ENCODE measurements at places on chromosomes 1 and 21.

GRCh38 chr1:159981351-159982055 is 27.5 kb upstream of the SLAMF9 start:
- no peak for DNase-seq

- DNase-seq = peak; percentile 66
Observed at GRCh38 chr1:159826441-159827101, at the start of gene SLAMF8. Gene SLAMF8, plus strand, starts transcription at chr1:159826873. Its CDS starts 26 bp downstream, at chr1:159826899.

- no peak for DNase-seq
Observed at GRCh38 chr1:30046751-30047150, 676.6 kb downstream of the MATN1 start.

DNA sequence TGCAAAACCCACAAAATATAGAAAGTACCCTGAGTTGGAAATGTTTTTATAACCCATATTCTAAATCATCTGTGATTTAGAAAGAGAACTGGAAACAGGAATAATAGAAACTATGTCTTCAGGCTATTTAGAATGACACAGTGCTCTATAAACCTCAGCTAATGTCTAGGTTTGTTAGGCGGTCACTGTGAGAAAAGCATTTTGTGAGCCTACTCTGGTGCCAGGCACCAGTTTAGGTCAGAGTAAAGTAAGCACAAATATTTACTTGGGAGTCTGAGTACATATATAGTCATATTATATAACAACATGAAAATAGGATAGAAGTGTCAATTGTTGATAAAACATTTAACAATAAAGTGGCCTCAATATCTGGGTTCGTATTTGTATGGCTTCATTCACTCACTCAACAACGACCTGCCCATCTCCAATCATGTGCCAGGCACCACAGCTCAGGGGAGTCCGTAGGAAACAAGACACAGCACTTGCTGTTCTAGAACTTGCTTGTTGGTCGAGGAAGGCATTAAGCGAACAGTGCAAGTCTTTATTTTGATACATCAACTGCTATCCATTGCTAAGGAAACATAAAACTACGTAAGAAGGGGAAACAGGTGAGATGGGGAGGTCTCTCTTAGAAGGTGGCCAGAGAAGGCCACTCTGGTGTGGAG is 37.2 kb downstream of the GNB1 start:
- DNase-seq = no peak

DNA sequence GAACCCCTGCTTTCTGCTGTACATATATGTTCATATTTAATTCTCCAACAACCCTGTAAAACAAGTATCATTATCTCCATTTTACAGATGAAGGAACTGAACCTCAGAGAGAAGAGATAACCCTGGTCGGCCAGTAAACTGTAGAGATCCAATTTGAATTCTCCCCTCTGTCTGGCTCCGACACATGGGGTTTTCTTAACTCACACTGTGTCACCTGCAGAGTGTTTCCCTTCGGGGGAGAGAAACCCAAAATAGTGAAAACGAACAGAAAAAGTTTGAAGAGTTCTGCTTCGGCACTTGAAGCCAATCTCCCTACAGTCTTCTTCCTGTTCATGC is 17.4 kb upstream of the BCAR3 start:
- DNase-seq = no peak

GRCh38 chr21:43892334-43892733 is 27.3 kb downstream of the AGPAT3 start:
- DNase-seq = no peak

DNA sequence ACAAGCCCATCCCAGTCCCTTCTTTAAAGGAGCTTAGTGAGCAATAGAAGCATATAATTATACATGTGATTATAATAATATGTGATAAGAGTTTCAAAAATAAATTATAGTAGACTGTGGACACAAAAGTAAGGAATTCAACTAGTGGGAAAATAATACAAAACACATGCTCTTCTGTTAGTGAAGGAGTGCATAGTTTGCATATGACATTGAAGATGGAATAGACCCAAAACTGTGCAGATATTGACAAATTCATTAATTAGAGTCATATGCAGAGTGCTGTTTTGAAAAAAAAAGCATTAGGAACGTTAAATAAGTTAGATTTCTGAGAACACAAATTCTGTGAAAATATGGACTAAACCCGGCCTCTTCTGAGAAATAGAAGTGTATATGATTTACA is 278.8 kb downstream of the ASTN1 start:
- no peak for DNase-seq

DNA sequence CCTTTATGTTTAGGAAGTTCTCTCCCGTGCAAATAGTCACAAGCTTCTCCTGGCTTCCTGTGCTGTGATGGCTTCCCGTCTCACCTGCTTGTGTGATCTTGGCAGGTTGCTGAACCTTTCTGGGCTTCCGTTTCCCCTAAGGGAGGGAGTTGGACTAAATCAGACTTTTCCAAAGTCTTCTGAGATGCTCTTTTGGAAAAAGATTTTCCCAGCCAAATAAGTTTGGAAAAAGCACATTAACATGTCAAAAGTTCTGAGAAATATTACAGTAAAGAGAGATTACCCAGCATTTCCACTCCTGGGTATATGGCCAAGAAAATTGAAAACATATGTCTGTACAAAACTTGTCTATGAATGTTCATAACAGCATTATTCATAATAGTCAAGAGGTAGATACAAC is 36.0 kb upstream of the TENT5C start:
- no peak for DNase-seq

GRCh38 chr1:208206092-208206698 is 38.0 kb downstream of the PLXNA2 start:
- DNase-seq = no peak

DNA sequence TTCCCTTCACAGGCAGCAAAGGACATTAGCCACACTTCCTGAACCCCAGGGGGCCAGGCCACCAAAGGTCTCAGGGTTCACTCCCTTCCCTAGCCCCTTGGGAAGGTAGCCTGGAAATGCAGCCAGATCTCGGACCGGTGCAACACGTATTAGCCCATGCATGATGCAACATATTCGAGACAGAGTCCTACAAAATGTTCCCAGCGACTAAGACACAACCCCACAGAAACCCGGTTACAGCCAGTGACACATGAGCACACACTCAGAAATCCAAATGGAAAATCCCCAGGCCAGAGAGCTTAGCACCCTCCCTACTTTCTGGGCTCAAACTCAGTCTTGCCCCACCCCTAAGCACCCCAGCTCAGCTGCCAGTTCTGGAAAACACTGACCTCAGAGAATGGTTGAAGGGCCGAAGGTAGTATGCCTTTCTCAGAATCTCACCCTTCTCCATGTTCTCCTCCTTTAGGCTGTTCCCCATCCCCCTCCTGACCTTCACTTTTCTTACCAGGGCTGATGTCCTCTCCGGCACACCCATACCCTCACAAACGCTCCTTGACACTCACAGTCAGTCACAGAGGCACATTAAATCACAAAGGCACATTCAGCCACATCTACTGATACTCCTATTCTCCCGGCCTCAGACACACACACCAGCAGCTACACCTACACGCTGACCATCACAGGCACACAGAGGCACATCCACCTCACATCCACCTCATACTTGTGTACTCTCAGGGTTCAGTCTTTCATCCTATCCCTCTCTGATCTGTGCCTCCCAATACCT is at the start of gene TSPAN1:
Gene TSPAN1 (plus strand): TSS at position 640 of the 784 bp plus-strand sequence. CDS start 6,021 bp downstream, outside the sequence.
- DNase-seq = no peak

DNA sequence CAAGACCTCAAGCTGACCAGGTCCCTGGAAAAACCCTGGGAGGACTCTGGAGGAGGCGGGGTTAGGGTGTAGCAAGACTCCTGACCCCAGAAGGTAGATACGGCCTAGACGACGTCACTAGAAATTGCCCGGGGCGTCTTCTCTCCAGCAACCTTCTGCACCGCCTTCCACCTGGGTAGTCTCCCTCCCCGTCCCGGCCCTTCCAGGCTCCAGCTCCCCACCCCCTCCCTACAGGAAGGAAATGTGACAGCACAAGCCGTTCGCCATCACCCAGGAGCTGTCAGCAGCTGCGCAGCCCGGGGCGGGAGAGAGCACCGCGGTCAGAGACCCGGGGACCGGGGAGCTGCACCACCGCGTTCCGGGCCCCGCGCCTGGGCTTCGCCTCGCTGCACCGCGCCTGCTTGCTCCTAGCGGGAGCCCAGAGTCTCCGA is 20.0 kb downstream of the SERTAD4 start:
- no peak for DNase-seq

GRCh38 chr1:54041806-54042205 is 11.2 kb downstream of the TMEM59 start:
- DNase-seq = no peak

GRCh38 chr1:222028116-222028515 is 286.2 kb upstream of the DUSP10 start:
- no peak for DNase-seq

GRCh38 chr1:229186373-229187056 is 84.4 kb upstream of the RAB4A start:
- DNase-seq = peak; percentile 17

DNA sequence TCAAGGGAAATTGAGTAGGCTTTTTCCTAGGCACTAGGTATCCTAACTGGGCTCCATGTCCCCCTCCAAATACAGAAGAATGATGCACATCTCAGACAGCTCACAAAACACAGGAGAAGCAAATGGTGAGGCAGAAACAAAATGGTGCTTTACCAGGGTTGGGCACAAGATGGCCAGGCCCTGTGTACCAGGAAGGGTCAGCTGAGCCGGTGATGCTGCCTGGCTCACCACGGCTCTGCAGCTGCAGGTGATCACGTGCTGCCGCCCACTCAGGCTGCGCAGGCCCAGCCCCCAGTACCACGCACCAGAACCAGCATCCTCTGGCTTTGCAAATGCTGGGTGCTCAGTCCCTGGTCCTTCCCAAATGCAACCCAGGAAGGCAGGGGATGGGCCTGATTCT is 993 bp upstream of the DSCAM start:
- no peak for DNase-seq

GRCh38 chr1:109652402-109652801 is 3.5 kb upstream of the GSTM4 start:
- DNase-seq = no peak

Data from CD4-positive, alpha-beta T cell treated with Interleukin-17A for 1 hour (primary cell).